ENCODE measurements at places on chromosomes 7 and 10.
A peak's percentile ranks its signal among the peaks of the same experiment; 100 is the strongest.

DNA sequence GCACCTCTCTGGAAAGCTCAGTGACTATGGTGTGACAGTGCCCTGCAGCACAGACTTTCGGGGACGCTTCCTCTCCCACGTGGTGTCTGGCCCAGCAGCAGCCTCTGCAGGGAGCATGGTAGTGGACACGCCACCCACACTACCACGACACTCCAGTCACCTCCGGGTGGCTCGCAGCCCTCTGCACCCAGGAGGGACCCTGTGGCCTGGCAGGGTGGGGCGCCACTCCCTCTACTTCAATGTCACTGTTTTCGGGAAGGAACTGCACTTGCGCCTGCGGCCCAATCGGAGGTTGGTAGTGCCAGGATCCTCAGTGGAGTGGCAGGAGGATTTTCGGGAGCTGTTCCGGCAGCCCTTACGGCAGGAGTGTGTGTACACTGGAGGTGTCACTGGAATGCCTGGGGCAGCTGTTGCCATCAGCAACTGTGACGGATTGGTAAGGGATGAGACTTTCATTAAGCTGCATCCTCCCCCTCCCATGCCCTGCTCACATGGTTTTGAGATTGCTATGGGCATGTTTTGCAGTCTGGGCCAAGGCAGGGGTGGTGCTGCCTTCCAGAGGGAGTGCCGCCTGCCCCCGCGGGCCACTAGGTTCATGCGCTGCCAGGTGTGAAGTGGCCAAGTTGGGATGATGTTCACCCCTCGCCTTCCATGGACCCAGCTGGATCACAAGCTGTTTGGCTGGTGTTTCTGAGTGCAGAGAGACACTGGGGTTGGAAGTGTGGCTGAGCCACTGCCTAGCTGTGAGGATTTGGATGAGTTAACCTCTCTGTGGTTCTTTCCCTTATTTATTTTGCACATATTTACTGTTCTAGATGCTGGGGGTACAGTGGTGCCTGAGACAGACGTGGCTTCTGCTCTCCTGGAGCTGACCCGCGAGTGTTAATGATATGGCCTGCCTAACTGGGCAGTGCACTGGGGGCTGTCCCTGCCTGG, 2.5 kb downstream of the ADAMTS14 start:
- DNase-seq, result peak; percentile 22

DNA sequence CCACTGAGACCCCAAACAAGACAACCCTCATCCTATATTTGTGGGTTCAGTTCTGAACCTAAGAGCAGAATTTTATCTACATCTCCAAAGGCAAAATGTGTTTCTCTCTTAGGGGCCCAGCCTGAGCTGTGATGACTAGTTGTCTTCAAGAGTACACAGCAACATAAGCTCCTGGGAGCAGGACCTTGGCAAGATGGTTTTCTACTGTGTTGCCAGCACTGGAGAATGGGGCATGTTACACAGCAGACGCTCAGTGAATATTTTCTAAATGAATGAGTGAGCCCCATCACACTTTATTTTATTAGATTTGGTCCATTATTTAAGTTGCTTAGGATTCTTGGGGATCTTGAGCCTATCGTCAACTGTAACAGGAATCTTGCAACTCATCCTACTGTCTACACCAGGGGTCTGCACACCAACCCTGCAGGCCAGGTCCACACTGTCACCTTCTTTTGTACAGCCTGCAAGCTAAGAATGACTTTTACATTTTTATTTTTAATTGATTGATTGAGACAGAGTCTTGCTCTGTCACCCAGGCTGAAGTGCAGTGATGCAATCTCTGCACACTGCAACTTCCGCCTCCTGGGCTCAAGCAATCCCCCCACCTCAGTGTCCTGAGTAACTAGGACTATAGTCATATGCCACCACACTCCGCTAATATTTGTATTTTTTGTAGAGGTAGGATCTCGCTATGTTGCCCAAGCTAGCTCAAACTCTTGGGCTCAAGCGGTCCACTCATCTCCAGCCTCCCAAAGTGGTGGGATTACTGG, 347.1 kb downstream of the FGFR2 start:
- no peak for DNase-seq

GRCh38 chr7:26584326-26584725, 280.1 kb downstream of the SKAP2 start:
- DNase-seq, result no peak

GRCh38 chr10:123896246-123896927, 4.8 kb upstream of the CPXM2 start:
- no peak for DNase-seq

DNA sequence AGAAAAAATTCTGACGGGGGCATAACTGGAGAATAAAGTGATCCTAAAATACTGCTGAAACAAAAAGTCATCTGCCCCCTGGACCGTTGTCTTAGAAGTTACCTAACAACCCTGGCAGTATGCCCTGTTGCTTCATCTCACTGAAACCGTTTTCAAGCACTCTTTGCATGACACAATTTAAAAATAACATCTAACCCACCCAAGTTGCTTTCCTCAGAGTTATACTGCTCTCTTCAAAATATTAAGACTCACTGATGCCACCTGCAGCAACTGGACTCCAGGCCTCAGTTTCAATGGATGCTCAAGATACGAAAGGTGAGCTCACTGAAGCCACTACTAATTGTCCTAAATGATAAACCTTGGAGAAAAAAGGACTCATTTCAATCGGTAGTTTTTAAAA, 57.4 kb downstream of the CDK6 start:
- no peak for DNase-seq

DNA sequence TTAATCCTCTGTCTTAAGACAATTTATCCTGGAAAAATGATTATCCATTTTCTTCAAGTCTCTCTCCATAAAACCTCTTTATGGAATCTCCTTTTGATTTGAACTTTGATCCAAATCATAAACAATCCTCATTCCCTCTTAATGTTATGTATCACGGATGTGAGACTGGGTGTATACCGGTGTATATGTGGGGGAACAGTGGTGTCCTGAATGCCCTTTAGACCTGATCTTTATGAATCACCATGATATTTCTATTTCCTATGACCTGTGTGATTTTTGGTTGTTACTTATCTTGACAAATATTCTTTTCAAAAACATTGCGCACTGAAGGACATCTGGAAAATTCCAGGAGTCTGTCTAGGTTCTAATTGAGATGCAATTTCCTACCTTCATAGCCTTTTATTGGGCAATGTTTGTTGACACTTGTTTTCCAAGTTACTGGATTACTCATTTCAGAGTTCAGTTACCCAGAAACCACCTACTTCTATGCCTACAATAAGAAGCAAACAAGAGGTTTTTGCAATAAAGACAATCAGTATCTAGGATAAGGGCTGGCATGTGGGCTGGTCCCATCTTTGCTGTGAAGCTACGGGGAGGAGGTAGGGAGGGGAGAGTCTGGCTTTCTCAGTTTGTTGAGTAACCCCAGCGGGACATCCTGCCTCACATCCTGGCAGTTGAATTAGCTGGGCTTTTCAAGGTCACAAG, 190.4 kb downstream of the CTTNBP2 start:
- DNase-seq, result no peak

DNA sequence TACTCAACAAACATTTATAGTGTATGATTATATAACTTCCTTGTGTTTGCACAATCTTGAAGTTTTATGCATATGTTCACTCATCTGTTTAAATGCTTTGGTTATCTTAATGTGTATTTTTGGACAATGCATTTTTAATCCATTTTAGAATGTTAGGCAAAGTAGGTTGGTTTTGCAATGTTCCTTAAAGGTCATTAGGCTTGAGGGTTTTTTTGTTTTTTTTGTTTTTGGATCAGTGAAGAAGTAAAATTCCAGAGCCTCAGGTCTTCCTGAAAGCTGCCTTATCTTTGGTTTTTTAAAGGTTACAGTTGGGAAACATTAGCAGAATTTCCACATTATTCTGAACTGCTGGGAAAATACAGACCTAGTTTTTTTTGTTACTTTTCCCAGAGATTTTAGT, 12.8 kb downstream of the MDFIC start:
- DNase-seq, result no peak

GRCh38 chr10:69780077-69780476, 21.6 kb upstream of the COL13A1 start:
- DNase-seq, result peak; percentile 44

DNA sequence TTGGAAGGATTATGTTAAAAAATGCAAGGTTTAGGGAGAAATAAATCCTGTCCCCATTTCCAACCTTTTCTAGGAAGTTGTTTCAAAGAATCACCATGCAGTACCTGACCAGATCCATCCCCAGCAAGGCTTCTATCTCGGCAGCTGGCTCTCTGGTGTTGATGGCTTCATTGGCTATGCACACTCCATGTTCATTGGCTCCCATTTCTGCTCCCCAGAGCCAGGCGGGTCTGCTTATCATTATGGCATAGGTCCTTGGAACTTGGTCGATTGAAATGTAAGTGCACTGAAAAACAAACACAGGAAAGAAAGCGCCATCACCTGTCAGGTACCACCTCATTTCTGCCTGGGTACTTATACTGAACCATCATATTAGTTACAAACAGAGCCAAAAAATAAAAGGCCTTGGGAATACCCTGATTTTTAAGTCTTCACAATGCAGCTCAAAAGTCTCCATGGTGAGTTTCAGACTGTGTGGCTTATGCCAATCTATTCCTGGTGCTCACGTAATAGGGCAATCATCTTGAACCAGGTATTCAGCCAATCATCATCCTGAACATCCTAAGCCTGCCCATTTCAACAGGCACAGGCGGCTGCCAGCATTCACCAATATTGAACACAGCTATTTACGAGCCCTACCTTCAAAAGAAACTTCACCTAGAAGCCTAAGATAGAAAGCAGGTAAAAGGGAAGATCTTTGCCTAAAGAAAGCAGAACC, 34.4 kb downstream of the SCRN1 start:
- no peak for DNase-seq

DNA sequence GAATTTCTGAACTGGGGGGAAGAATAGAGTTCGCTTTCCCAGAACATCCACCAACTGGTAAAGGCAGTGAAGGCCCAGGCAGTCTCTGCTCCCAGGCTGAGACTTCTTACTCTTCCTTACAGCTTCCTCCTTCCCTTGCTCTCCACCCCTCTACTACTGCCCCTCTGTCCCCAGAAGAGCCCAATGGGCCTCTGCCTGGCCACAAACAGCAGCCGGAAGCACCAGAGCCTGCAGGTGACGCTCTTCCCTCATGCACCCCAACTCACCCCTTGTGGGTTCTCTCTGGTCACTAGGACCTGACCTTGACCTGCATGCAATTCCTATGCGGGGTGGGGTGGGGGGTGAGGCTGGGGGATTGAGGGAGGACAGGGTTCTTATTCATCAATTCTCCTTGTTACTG, 16.5 kb downstream of the FAM131B start:
- no peak for DNase-seq

DNA sequence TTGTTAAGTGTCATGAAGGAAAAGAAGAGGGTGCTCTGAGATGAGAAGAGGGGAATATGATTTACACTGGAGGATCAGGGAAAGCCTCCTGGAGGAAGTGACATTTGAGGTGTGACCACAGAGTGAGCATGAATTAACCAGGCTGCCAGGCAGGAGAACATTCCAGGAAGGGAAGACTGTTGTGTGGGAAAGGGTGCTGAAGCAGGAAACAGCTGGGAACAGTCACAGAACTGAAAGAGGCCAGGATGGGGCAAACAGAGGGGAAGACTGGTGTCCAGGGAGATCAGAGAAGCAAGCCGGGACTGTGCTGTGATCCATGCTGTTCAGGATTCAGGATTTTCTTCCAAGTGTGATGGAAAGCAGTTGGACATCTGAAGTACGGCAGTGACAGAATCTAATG, 14.9 kb downstream of the HIPK2 start:
- no peak for DNase-seq

DNA sequence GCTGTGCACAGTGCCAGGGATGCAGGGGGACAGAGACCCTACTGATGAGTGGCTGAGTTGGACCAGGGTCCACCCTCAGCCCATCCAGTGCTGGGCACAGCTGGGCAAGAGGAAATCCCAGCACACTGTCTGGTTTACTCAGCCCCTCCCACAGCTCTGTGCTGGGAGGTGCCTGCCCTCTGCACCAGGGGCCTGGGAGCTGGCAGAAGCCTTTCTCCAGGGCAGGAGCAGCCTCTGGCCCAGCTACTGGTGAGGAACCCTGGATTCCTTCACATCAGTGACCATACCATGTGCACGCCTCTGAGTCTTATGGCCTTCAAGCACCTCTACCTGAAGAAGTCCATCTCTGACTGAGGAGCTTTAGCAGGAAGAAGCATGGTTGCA, 25.9 kb upstream of the C10orf71 start:
- DNase-seq, result no peak

DNA sequence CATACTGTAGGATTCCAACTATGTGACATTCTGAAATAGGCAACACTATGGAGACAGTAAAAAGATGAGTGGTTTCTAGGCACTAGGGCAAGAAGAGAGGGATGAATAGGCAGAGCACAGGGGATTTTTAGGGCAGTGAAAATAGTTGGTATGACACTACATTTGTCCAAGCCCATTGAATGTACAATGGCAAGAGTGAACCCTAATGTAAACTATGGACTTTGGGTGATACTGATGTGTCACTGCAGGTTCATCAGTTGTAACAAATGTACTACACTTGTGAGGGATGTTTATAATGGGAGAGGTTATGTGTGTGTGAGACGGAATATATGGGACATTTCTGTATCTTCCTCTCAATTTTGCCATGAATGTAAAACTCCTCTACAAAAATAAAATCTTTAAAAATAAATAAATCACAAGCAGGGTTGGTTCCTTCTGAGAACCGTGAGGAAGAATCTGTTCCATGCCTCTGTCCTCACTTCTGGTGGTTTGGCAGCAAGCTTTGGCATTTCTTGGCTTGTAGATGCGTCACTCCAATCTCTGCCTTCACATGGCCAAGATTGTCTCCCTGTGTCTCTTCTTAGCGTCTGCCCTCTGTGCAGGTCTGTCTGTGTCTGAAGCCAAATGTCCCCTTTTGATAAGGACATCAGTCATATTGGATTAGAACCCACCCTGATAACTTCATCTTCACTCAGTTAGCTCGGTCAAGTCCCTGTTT, 83.1 kb upstream of the AGBL3 start:
- DNase-seq, result no peak

DNA sequence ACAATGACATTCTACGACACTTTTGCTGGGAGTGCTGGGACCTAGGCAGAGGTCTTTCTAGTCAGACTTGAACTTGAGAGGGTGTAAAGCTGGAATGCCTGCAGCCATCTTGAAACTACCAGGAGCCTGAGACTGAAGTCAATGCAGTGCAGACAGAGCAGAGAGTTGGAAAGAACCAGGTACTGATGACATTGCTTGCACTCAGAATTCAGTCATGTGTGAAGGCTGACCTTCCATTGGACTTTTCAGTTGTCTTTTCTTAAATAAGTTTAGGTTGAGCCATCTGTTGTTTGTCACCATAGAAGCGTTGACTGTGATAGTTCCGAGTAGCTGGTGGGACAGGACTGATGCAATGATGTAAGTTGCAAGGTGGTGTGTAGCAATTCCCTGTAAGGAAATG, 3.1 kb upstream of the PLPP4 start:
- no peak for DNase-seq

- no peak for DNase-seq
Observed at GRCh38 chr10:49277973-49278372, 21.0 kb upstream of the C10orf71 start.

DNA sequence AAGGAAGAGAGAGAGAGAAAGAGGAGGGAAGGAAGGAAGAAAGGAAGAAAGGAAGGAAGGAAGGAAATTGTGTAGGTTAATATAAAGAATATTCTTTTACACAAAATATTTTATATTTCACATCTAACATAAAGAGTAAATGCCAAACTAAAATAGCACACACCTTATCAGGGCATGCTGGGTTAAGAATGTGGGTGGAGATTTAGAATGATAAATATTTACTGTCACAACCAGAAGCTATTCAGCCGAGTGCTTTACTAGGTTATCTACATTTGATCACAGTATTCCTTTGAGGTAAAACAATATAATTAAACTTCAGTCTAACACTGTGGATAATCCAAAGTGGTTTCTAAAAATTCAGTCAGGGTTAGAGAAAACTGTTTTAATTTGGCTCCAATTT, 103.3 kb downstream of the SEMA3A start:
- DNase-seq, result no peak

- DNase-seq, result no peak
Observed at GRCh38 chr7:28556025-28556424, 143.7 kb downstream of the CREB5 start.

Measured in NCI-H524 (cell line).